Activated CD8-positive, alpha-beta T cell treated with anti-CD3 and anti-CD28 coated beads, Interleukin-2, amount 10 ng/mL, durations not matched to agents 7 days and 5 days (primary cell): ENCODE measurements at places on chromosomes 2 and 18. TPM values are rescaled to one million over a fixed set of nuclear protein-coding genes. Genes with fewer than 3 reads are reported as not detected.
A peak's percentile ranks its signal among the peaks of the same experiment; 100 is the strongest.

DNA sequence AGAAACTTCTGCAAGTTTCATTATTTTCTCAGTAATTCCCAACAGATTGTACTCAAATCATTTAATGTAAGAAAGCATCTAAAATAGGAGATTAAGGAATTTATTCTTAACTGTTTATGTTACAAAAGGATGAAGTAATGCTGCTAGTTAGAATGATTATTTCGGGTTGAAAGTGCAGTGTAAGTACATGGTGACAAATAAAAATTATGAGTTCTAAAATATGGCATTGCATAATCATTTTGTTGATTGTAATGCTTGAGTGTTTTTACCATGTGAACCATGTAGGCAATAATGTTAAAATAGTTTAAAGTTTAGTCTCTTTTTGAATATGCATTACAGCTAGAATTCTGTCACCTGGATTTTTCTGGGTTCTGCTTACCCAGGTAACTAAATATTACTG, 149.0 kb upstream of the SP5 start:
- DNase-seq, result no peak

DNA sequence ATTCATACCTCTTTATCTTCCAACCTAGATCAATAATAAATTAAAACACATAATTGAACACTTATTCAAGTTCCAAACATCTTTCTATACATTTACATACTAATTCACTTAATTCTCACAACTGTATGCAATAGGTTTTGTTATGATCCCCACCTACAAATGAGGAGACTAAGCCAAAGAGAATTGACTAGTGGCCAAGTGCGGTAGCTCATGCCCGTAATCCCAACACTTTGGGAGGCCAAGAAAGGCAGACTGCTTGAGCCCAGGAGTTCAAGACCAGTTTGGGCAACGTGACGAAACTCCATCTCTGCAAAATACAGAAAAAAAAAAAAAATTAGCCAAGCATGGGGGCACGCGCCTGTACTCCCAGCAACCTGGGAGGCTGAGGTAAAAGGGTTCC, 36.8 kb downstream of the KCNG3 start:
- no peak for DNase-seq

DNA sequence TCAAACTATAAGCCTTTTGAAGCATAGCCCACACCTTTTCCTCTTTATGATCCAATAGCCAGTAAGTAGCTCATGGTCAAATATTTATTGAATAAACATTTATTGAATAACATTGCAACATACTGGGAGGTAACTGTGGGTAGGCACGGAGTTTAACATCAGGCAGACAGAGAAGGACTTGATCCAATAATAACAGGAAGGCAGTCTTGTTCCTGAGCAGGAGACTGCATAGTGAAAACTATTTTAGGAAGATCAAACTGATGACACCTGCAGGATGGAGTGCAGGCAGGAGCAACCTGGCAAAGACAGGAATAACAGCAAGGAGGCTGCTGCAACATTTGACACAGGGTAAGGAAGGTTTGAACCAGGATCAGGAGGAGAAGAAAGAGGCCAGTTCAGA, 3.1 kb upstream of the DCTN1 start:
- DNase-seq, result no peak

GRCh38 chr18:74411475-74411874, 45.6 kb downstream of the DIPK1C start:
- DNase-seq, result no peak

DNA sequence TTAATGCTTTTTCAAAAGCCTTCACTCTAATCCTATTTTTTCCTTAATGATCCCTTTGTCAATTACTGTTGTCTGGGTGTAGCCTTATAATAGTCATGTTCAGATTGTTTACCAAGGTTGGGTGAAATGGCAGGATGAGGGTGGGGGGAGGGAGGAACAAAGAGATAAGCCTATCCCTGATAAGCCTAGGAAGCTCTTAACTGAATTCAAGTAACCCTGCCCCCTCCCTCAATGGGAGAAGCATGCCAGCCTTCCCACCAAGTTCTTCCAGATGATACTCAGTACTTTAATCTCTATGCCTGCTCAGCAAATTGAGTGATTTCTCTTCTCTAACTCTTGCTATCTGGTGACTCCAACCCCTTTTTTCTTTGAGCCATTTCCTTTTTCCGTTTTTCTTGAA, 180.3 kb upstream of the ETAA1 start:
- no peak for DNase-seq

- no peak for DNase-seq
These were observed 6.4 kb downstream of the BBS5 start for GRCh38 chr2:169485650-169486138.

DNA sequence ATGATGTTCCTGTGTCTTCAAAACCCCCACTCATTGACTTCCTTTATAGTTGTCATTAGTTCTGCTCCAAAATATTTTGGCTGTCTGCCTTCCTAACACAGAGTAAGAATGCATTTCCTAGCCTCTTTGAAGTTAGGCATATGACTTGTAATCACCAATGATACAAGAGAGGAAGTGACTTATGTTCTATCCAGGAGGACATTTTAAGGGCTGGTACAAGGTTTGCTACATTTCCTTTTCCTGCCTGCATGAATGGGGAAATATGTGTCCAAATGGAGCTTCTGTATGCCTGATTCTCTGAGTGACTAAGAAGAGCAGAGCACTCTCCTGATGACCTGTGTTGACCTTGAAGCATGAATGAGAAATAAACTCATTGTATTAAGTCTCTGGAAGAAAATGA, 115.1 kb downstream of the PLCL1 start:
- no peak for DNase-seq

DNA sequence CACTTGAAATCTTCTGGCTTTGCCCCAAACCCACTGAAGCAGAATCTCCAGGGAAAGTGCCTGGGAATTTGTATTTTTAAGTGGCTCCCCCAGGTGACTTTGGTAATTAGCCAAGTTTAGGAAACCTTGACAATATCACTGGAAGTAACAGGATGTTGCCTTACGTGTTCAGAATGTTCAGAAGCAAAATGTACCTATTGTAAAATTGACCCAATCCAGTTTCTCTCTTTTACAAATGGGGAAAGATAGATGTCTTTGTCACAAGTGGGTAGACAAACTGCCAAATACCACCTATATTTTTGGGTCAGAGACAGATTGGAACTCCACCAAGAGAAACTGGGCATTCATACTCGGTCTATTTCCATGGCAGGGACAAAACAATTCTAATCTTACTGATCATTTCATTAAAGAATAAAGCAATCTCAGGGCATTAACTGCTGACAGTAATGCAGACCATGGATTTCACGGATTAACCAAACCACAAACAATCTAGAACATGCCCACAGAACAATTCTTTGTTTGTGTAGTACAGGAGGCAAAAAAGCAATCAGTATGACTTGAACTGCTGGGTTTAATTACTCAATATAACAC, 255.8 kb downstream of the ERBB4 start:
- DNase-seq, result no peak

DNA sequence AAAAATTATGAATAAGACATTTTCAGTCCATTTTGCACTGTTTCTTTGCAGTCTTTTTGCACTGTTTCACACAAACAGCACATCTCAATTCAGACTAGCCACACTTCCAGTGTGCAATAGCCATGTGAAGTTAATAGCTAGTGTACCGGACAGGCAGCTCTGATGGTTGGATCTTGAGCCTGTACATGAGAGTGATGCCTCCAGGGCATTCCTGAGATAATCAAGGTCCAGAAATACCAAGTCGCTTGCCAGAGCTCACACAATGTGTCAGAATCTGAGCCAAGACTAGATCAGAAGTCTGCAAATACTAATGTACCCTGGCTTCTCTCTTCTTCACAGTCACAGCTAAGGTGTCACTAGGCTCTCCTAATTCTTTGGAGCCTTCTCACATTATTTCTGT, 180.2 kb downstream of the OSR1 start:
- no peak for DNase-seq

DNA sequence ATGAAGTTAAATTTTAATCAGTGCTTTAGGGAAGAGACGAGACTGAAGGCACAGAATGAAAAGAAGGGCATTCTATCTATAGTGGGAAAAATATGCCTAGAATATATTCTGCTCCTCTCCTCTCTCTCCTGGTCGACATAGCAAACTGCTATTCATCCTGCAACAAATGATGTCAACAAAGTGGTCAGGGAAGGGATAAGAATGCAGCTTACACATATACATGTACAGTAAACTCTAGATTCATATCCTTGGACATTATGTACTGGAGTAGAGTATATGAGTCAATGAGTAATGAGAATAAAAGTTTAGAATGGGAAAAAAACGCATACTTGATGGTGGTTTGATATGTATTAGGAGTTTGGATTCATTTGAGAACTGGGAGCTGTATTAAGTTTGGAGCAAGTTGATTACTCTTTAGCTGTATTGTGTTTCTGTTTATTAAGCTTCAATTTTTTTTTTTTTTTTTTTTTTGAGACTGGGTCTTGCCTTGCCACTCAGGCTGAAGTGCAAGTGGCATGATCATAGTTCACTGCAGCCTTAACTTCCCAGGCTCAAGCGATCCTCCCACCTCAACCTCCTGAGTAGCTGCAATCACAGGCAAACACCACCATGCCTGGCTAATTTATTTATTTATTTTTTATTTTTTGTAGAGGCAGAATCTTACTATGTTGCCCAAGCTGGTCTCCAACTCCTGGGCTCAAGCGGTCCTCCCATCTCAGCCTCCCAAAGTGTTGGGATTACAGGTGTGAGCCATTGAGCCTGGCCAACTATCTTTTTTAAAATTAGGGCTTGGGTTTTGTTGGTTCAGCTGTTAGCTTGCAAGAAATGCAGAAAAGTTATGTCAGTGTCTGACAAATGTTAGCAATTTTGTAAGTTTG, 53.8 kb downstream of the STAT1 start:
- no peak for DNase-seq

DNA sequence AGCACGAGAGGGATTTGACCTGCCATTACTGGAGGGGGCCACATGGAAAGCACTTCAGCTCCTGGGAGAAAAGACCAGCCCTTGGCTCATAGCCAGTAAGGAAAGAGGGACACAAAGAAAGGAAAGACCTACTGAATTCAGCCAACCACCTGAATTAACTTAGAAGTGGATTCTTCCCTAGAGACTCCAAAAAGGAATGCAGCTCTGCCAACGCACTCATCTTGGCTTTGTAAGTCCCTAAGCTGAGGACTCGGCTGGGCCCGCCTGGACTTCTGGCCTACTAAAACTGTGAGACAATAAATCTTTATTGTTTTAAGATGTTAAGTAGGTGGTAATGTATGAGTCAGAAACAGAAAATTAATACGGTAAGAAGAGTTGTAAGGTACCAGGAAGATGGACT, 11.5 kb downstream of the ATF2 start:
- no peak for DNase-seq

DNA sequence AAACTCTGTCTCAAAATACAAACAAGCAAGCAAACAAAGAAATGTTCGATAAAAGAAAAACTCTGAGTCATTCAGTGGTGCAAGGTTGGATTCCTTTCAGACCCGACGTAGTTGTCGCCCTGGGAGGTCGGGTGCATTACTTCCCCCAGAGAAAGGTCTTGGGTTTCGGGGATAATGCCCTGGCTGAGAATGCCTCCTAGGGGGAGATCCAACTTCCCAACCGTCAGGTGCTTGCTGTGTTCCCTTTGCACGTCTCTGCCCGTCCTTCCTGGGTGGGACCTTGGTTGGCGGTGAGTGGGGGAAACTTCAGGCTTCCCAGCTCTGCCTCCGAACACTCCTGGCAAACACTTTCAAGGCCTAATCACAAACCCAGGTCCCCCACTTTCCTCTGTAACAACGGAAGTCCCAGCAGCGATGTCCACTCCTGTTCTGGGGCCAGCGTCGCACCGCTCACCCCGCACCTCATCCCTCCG, 609 bp downstream of the TPGS2 start:
- peak; percentile 42 for DNase-seq

GRCh38 chr18:13259701-13260100, 41.1 kb downstream of the LDLRAD4 start:
- DNase-seq, result no peak

C2orf76 gene
- total RNA-seq, result 5.8 TPM

PCARE gene
- total RNA-seq, result not detected

SLC19A3 gene
- not detected for total RNA-seq

PPP1R1C gene
- total RNA-seq, result not detected

CPS1 gene
- total RNA-seq, result 1.3 TPM

DNAJC5G gene
- not detected for total RNA-seq

IL18RAP gene
- 25.2 TPM for total RNA-seq
